ENCODE measurements at places on chromosomes 1 and 21.

DNA sequence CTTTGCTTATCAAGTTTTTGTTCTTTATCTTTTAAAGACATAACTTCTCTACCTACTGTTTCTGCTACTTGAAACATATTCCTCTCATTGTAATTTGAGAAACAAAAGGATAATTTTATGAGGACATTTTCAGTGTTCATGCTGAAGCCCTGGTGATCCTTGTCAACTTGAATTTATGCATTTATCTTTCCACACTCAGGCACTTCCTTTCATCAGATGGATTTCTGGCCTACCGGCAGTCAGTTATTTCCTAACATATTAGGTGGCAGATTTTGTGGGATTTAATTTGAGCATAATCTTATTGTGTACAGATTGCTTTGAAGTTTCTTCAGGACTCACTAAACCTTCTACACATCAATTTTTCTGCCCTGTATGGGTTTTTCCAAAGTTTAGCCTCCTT is 75.0 kb downstream of the RGL1 start:
- no peak for DNase-seq

DNA sequence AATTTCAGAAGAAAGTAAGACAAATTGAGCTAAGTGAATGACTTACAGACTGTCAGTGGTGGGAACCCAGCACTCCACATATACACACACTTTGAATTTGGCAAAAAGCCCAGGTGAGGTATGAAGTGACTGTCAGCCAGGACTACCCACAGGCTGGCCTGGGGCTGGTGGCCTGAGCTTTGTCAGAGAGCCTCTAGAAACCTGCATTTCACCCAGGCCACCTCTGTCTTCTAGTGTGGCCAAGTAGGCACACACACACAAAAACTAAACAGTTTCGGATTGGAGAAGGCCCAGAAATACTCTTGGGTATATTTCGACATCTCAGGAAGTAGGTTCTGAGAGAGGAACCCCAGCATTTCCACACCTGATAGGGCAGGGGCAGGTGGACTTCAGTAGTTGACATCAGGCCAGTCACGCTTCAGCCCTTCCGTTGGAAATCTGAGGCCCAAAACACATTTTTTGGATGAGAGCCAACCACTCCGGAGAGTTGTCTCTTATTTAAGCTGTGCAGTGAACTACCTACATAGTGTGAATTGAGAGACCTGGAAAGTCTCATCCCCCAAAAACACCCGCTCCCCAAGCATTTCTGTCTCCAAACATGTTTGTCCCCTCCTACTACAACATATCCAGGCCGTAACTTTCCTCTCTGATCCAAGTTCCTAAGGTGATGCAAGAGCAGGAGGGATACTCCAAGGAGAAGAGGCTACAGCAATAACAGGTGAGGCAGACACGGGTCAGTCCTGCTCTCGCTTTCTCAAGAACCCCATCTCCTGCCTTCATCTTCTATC is 167.2 kb upstream of the PROX1 start:
- peak; percentile 50 for DNase-seq

DNA sequence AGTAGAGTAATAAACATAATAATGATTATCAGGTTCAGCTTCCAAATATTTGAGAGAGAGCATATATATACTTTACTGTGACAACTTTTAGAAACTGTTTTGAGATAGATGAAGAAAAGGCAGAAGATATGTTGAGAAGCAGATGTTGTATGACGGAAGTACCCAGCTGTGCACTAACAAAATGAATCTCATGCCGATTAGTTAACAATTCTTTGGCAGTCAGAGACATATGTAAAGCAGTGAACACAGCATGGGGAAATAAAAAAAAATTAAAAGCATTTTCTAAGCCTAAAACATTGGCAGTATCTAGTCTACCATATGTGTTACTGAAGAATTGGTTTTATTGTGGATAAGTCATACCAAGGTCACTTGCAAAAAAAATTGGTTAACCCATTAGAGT is 51.8 kb downstream of the MAGI3 start:
- DNase-seq: no peak

DNA sequence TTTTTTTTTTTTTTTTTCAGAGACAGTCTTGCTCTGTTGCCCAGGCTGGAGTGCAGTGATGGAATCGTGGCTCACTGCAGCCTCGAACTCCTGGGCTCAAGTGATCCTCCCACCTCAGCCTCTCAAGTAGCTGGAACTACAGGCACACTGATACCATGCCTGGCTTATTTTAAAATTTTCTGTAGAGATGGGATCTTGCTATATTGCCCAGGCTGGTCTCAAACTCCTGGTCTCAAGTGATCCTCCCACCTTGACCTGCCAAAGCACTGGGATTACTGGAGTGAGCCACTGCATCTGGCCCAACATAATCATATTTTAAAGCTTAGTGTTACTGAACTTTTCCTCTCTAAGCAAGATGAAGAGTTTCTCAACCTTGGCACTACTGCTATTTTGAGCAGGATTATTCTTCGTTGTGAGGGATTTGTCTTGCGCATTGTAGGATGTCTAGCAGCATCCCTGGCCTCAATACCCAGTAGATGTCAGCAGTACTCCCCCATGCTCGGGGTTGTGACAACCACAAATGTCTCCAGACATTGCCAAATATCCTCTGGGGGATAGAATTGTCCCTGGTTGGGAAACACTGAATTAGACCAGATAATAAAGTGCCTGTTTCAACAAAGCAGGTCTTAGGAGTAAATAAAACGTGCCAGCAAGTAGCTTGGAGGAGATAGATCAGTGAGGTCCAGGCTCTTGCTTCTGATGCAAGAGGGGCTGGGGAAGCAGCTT is 15.1 kb upstream of the THRAP3 start:
- DNase-seq: no peak

- DNase-seq: no peak
Measured at GRCh38 chr1:166080967-166081870, 85.6 kb downstream of the FAM78B start.

- DNase-seq: no peak
Measured at GRCh38 chr1:178774263-178774662, 49.2 kb downstream of the RALGPS2 start.

DNA sequence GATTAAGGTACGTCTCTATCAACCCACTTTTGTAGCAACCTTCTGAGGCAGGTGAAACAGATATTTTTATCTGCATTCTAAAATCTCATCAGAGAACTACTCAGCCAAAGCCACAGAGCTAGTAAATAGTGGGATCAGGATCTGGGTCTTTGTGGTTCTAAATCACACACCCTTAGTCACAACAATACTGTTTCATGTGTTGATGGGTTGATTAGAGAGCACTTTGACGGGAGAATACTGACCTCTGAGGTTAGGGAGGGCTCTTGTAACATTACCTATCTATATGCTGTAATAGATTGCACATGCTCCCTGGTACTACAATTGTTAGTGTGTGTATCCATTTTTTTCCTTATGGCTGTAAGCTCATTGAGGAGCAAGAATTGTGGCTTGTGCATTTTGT is 45.5 kb upstream of the CCDC190 start:
- no peak for DNase-seq

DNA sequence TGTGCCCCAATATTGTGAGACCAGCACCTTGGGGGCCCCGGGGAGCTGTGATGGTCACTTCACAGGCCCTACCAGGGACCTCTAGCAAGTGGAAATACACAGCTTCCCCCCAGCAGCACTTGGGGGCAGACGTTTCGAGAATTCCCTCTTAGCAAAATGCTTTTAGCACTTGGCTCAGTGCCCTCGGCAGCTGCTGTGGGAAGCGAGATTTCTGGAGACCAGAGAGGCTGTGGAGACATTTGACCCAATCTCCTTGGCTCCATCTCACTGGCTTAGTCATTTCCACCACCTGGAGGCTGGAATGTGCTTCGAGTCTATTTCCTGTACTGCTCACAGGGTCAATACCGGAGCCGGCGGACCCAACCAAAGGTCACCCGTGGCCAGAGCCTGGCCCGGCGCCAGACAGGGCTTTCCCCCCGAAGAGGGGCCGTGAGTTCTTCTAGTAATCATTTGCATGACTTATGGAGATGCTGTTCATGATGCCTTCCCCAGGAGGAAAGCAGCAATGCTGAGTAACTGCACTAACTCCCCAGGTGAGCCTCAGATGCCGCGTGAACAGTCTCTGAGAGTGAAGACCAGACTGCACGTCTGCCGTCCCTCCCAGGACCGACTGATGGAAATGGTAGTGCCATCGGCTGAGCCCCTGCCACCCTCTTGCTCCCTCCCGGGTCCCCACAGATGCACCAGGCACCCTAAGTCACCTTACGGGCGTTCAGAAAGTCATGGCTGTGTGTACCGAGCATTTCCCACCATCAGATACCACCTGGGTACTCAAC is 4.4 kb upstream of the C2CD2 start:
- peak; percentile 73 for DNase-seq

DNA sequence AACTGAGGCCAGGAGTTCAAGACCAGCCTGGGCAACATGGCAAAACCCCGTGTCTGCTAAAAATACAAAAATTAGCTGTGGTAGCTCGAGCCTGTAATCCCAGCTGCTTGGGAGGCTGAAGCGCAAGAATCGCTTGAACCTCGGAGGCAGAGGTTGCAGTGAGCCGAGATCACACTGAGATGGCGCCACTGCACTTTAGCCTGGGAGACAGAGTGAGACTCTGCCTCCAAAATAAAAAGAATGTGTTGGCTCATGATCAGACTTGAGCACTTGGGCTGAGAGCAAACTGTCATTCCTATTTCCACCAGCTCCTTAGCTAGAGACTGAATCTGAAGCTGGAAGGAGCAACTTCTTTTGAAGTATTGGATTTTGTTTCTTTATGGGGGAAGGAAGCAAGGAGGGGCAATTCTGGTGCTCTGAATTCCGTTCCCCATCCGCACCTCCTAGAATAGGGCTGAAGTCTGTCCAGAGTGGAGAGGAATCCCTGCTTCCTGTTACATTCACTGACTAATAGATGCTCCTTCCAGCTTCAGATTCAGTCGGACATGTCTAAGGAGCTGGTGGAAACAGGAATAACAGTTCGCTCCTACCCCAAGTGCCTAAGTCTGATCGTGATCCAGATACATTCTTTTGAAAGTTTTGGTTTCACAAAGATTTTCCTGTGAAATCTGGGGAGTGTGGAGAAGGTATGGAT is 3.8 kb downstream of the ZNF672 start:
- DNase-seq: peak; percentile 60

DNA sequence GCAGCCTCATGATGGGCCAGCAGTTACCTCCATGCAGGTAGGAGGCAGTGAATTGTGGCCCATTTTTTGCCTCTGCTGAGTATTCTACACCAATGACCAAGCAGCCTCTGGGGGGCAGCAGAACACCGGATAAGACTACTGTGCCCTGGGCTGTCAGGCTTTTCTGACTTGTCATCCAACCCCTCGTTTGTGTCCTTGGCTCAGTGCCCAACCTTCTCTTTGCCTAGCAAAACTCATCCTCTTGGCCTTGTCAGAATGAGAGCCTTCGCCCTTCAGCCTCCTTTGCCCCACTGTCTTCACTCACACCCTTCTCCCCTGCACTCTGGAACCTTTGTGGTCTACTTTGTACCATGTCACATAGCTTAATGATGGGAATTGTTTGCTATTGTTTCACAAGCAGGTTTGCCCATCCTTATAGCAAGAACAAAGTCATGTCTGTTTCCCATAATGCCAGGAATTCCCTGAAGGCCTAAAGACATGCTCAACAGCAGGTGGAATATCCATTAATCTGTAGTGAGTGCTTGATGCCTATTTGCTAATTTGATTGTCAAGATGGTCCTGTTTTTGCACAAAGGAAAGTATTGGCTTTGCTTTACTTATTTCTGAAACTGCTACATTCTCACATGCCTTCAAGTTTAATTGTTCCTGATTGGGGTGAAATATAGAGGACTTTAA is 255.9 kb downstream of the HHAT start:
- DNase-seq: peak; percentile 97

DNA sequence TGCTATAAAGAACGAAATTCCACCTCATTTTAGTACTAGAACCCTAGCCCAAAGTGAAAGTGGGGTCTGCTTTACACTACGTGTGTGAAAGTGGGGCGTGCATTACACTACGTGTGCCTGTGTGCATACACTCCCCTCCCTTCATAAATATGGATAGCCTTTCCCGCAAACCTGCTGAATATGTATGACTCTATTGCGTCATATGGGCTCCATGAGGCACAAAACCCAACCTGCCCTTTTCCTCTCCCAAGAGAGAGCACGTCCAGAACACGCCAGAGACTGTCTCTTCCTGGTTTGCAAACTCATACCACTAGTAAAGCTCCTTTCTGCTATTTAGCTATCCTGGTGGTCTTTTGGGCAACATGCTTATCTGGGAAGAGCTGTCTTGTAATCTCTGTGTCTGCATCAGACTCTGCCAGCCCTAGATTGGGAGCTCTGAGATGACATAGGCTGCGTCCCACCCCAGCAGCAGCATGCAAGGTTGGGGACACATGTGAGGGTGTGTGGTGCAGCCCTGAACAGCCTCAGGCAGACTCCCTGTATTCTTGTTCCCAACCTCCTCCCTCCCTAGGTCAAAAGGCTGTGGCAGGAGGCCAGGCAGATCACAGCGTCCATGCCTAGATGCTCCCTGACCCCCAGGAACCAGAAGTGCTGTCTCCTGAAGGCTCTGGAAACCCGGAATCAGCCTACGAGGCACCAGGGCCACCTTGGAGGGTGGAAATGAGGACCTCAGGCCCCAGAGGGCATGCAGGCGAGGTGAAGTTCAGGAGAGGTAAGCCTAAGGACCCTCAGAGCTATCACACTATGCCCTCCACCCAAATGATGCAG is 12.3 kb upstream of the PADI1 start:
- no peak for DNase-seq

DNA sequence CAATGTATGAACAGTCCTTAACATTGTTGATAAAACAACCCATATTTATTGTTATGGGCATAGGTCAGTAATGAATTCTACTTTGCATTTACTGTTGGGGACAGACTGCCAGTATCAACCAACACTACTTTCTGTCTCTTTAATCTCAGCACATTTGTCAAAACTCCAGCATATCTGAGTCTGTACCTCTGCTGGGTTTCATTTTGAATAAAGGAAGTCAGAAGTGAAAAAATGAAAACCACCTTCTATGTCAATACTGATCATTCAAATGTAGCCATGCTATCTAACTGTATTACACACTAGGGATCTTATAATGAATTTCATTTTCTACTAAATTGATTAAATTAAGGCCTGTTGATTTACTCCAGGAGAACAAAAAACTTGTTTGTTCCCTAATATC is 24.2 kb upstream of the CXADR start:
- no peak for DNase-seq

DNA sequence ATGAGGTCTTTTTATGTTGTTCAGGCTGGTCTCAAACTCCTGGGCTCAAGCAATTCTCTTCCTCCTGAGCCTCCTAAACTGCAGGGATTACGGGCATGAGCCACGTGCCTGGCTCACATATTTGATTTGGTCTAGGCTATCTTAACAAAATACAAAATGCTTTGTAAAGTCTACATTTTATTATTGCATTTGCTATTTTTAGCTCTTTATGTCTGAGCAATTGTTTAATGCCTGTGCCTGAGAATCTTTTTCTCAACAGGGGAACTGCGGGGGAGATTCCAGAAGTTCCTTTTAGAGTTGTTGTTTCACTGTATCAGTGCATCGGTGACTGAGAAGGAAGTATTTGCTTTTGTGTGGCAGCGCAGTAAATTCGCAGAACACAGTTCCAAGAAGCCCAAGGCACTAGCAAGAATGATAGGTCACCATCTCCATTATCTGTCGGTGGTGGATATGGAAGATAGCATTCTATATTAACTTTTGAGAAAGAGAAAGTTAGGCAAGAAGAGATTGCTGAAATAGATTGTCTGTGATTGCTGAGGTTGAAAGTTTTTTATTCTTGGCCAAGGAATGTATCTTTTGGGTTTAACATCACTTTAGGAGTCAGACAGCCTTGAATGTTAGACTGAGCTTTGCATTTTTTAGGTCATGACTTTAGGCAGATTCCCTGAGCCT is 167.3 kb downstream of the PDE4B start:
- DNase-seq: no peak

- DNase-seq: no peak
Measured at GRCh38 chr1:155794605-155795245, 62.3 kb downstream of the GON4L start.

GRCh38 chr1:206930210-206930798 is 8.6 kb upstream of the FCMR start:
- no peak for DNase-seq

Data from BE2C (cell line).